Stimulated activated CD8-positive, alpha-beta memory T cell treated with anti-CD3 and anti-CD28 coated beads, Interleukin-15, amount 100 ng/mL, for 4 hours (primary cell): ENCODE measurements at places on chromosomes 2 and 18.

DNA sequence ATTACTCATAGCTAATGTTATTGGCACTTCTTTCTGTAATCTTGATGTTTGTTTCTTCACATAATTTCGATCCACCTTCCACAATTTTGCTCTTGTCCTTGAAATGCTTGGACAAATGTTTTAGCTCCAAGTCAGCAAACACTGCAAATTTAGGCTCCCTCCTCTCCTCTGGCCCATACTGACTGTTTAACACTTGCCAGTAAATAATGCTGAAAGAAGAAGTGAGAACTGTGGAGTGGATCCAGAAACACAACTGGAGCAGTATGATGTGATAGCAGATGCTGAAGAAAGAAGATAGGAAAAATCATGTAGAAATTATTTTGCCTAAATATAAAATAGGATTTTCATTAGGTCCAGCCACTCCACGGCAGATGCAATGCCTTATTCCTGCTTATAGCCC lies 415.0 kb upstream of the GYPC start:
- DNase-seq = no peak

DNA sequence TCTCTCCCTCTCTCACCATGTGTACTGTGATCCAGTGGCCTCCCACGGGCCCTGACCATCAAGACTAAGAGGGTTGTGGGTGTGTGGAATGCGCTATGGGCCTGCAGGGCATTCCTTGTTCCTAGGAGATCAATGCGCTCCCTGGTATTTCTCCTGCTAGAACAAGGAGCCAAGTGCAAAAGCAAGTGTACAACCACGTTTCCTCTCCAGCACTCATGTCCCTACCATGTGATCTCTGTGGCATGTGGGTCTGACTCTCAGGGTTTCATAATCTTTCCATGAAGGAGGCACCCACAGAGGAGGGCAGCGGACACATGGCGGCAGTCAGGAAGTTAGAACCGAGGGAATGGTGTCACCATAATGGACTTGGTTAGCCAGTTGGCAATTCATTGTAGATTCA lies 91.4 kb downstream of the MAPK4 start:
- DNase-seq = no peak

DNA sequence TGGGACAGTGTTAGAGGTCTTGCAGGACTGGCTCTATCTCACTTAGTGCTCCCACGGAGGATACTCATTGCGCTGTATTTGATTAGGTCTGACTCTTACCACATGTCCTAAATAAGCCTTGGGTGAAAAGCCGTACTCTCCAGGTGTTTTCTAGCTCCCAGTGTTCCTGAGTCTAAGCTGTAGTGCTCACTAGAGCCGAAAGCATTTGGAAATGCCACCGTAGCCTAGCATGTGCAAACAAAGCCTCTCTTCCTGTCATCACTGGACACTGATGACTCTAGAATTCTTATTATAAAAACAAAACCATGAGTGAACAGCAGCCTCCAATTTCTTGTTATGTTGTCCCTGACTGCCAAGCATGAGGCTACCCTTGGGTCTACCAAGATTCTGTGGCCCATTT lies 206.2 kb downstream of the TPGS2 start:
- DNase-seq = no peak

GRCh38 chr2:53964257-53964952 lies 6.4 kb downstream of the PSME4 start:
- DNase-seq = no peak

- no peak for DNase-seq
Observed at GRCh38 chr2:155651851-155652250, 680.7 kb downstream of the NR4A2 start.

DNA sequence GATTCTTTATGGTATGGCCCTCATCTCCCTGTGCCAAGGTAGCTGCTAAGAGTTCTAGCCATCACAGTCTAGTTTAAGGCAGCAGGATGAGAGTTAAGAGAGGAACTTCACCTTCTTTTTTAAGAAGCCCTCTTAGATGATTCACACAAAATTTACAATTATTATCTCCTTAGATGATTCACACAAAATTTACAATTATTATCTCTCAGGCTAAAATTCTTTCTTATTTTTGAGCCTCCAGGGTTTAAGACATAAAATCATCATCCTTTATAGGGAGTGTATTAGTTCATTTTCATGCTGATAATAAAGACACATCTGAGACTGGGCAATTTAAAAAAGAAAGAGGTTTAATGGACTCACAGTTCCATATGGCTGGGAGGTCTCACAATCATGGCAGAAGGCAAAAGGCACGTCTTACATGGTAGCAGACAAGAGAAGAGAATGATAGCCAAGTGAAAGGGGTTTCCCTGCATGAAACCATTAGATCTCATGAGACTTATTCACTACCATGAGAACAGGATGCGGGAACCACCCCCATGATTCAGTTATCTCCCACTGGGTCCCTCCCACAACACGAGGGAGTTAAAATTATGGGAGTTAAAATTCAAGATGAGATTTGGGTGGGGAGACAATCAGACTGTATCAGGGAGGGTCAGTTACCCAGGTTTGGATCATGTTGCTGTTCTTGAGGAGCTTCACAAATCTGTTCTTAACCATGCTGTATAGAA lies 133.0 kb upstream of the MYO3B start:
- no peak for DNase-seq

DNA sequence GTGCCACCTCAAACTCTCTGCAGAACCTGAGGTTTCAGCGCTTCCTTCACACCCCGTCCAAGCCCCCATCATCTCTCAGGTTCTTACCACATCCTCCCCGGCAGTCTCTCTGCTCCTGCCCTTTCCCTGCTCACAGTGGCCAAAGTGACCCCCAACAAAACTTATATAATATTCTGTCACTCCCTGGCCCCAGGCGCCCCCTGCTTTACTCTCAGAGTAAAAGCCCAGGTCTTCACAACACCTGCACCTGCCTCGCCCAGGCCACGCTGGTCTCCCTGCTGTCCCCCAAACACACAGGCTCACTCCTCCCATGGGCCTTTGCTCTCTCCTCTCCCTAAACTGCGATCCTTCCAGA lies 6.4 kb downstream of the ITGB1BP1 start:
- DNase-seq = no peak

GRCh38 chr18:74598350-74599001 lies 806 bp downstream of the ZNF407 start:
- DNase-seq = peak; percentile 53

- DNase-seq = no peak
Observed at GRCh38 chr18:79566771-79567431, 112.7 kb upstream of the CTDP1 start.

GRCh38 chr2:217091531-217091930 lies 231.7 kb upstream of the TNP1 start:
- no peak for DNase-seq

DNA sequence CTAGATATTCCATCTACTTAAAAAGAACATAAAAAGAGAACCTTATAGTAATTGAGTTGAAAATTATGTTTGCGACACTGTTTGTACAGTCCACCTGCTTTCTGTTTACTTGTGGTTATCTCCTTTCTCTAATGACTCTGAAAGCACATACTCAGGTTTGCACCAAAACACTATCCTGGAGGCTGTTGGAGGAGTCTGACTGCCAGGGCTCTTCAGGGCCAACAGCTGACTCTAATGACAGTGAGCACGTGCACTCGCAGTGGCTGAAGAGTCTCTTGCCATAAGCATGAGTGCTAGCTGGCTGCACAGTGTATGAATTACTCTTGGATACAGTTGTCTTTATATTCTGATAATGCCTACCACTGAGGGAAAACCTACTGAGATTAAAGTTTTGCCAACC lies 16.7 kb upstream of the GLS start:
- no peak for DNase-seq

DNA sequence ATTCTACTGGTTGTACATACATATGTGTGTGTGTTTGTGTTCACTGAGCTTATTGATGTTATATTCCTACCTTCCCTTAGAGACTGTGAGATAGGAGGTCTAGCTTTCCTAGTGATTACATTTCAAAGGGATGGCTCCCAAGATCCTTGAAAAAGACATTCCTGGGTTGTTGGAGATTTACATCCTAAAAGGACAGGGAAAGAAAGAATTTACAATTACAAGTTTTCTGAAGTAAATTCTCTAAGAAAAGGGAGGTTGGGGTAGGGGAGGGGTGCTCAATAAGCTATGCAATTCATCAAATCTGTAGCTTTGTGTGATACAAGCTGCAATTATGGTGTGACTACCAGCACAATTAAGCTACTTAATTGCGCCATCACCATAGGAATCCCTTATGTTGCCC lies 284.3 kb downstream of the NUP35 start:
- no peak for DNase-seq

DNA sequence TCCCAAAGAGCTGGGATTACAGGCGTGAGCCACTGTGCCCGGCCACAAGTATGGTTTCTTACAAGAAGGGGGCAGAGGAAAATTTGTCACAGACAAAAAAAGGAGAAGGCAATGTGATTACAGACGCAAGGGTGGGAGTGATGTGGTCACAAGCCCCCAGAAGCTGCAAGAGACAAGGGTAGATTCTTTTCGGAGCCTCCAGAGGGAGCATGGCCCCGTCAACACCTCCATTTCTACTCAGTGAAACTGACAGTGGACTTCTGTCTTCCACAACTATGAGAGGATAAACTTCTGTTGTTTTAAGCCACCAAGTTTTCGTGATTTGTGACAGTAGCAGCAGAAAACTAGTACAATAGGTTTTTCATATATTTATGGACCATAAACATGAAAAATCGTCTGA lies 2.1 kb upstream of the TCF7L1 start:
- no peak for DNase-seq

GRCh38 chr2:158953926-158954763 lies 14.3 kb upstream of the TANC1 start:
- no peak for DNase-seq

- no peak for DNase-seq
Observed at GRCh38 chr2:207770602-207771404, 1.1 kb upstream of the FZD5 start.

DNA sequence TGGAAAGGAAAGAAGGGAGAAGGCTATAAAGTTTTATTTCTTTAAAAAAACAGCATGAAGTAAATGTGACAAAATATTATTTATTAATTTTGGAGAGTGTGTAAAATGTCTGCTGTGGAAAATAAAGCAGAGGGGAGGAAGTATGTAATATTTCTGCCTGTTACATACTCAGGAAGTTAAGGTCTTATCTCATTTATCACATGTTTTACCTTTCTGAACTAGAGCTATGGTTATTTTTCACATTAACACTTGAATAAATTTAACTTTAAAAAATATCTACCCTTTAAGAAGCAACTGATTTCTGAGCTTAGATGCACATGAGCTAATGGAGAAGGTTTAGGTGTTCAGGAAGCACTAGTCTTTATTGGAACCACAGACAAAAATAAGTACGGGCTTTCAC lies 148.3 kb downstream of the GRB14 start:
- no peak for DNase-seq

DNA sequence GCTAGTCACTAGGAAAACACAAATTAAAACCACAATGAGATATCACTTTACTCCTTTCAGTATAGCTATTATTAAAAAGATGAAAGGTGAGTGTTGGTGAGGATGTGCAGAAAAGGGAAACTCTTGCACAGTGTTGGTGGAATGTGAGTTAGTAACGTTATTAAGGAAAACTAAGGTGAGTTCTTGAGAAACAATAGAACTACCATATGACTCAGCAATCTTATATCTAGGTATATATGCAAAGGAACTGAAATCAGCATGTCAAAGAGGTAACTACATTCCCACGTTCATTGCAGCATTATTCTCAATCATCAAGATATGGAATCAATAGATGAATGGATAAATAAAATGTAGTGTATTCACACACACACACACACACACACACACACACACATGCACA lies 117.3 kb upstream of the HNMT start:
- no peak for DNase-seq

GRCh38 chr2:151297882-151298281 lies 8.4 kb upstream of the NMI start:
- DNase-seq = no peak

- DNase-seq = no peak
Observed at GRCh38 chr2:112881217-112881985, 29.6 kb upstream of the IL37 start.

GRCh38 chr2:71671895-71672825 lies 218.8 kb downstream of the DYSF start:
- DNase-seq = no peak

DNA sequence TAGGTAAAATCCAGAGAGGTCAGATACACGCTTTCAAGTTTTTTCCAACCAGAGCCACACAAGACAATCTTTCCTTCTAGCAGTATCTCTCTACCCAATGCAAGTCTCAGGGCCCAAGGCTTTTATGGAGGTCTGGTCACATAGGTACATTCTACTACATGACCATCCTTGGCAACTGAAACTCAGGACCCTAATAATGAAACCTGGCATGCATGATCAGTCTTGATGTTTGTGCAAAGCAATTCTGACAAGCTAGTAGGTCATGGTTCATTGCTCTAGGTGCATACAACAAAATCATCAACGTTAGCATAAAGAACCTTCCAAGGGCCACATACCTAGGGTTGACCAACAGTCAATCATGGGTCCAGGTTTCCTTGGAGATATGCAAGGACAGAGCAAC lies 33.2 kb upstream of the CCDC88A start:
- no peak for DNase-seq

- no peak for DNase-seq
Observed at GRCh38 chr2:97095661-97096060, 979 bp upstream of the FAHD2B start.

DNA sequence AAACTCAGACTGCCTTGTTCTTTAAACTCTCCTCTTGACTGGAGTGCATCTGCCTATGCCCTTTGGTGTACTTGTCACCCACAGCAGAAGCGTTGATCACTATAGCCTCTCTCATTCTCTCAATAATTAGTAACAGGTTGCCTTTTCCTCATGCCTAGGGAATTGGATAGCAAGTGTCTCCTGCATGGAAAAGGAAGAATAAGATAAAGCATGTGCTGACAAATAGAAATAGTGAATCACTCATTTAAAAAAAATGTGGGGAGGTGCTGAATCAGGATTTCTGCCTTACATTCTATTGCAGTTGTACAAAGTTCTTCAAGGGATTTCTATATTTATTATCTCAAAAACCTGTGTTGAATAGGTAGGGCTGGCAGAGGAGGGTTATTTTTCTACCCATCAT lies 323.0 kb downstream of the TXNL1 start:
- no peak for DNase-seq

DNA sequence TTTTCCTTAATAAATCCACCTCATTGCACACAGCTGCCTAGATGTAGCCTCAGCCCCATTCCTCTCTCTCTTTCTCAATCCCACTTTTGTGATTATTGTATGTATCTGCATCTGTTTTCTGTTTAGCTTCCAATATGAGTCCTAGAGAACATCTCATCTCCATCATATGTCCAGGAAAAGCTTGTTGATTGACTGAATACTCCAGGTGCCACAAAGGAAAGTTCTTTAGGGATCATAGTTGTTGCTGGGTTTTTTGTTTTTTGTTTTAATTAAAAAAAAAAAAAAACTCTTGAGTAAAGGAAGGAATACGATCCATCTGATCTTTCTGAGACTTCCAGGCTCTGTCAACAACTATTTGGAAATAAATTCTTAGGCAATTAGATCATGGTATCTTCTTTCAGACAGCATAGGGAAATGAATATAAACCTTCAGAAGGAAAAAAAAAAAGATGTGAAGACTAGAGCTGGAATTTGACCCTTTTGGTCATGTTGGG lies 42.5 kb downstream of the KIAA2012 start:
- DNase-seq = no peak

- DNase-seq = no peak
Observed at GRCh38 chr18:79868168-79868784, 70.5 kb downstream of the KCNG2 start.
